Thymus (tissue), 14 donors: ENCODE measurements at places on chromosomes 12 and 14.
A peak's percentile ranks its signal among the peaks of the same experiment; 100 is the strongest.

DNA sequence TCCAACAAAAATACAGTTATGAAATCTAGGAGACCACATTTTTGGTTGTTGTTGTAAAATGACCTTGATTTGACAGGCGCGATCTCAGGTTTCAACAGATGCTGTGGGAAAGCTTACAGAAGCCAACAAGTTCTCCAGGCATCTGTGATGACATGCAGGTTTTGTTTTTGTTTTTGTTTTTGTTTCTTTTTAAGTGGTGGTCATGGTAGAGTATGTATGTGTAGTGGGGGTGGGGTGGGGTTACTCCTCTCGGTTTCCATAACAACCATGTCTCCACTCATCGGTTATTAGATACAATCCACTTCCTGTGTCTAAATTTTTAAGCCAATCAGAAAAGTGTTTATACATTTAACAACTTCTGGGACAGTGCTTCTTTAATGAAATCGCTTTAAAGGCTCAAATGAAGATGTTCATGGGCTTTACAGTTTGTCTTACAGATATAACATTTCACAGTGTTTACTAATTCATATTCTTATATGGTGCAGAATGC lies 199.9 kb upstream of the FOXN3 start:
- no peak for DNase-seq

DNA sequence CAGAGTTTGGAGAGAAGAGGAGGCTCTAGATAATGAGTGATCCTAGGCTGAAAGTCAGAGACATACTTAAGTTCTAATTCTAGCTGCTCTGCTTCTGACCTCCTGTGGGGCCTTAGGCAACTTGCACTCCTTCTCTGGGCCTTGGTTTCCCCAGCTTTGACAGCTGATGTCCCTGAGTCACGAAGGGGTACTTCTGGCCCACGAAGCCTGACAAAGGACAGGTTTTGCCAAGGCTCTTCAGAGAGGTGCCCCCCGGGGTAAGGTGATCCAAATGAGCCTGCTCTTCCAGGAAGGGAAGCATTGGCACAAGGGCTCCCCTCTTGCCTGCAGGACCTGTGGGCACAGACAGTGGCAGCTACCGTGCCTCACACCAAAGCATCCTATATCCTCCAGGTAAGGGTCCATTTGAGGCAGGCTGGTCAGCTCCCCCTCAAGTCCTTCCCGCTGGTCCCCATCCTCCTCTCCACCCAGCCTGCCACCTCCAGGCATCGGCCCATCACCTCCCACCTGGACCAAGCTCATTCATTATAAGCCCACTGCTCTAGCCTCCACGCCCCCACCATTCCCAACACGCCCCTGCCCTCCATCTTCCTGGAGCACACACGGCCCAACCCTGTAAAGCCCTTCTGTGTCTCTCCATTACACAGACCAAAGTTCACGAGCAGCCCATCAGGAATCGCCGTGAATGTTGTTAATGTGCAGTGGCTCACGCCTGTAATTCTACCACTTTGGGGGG lies 1.9 kb upstream of the PPP1R13B start:
- no peak for DNase-seq

DNA sequence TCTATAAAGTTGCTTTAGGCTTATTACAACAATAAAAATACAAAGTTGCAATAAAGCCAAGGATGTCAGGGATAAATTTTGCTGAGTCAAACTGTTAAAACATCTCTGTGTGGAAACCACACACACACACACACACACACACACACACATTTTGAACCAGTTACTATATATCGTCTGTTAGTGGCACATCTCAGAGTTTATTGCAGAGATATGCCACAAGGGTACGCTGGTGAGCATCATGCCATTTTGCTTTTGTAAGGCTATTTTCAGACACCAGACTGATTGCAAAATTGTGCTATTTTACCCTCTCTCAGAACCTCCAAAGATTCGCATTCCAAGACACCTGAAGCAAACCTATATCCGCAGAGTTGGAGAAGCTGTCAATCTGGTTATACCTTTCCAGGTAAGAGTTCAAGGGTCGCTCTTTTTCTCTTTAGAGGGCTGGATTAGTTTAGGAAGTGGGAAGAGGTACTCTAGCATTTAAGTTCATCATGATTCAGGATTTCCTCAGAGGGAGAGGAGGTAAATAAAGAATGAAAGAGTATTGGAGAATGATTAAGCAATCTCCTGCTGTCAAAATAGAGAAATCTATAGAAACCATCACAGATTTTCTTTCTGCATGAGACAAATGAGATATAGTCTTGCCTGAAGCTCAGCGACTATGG lies 27.3 kb upstream of the CHPT1 start:
- DNase-seq: peak; percentile 22

GRCh38 chr14:67572608-67573007 lies 27.5 kb downstream of the PIGH start:
- no peak for DNase-seq

GRCh38 chr12:84329938-84330337 lies 582.7 kb downstream of the SLC6A15 start:
- DNase-seq: no peak

GRCh38 chr14:105664691-105665090 lies 138.3 kb downstream of the TMEM121 start:
- DNase-seq: no peak

GRCh38 chr12:39426636-39427240 lies 16.2 kb downstream of the KIF21A start:
- no peak for DNase-seq

- no peak for DNase-seq
These were observed 2.0 kb downstream of the DTX1 start for GRCh38 chr12:113058553-113058952.

- no peak for DNase-seq
These were observed 7.7 kb downstream of the DCTN2 start for GRCh38 chr12:57539134-57539768.

GRCh38 chr12:49795654-49796105 lies 32.5 kb downstream of the NCKAP5L start:
- DNase-seq: no peak

- no peak for DNase-seq
These were observed 521.0 kb downstream of the FUT8 start for GRCh38 chr14:65933400-65934069.

DNA sequence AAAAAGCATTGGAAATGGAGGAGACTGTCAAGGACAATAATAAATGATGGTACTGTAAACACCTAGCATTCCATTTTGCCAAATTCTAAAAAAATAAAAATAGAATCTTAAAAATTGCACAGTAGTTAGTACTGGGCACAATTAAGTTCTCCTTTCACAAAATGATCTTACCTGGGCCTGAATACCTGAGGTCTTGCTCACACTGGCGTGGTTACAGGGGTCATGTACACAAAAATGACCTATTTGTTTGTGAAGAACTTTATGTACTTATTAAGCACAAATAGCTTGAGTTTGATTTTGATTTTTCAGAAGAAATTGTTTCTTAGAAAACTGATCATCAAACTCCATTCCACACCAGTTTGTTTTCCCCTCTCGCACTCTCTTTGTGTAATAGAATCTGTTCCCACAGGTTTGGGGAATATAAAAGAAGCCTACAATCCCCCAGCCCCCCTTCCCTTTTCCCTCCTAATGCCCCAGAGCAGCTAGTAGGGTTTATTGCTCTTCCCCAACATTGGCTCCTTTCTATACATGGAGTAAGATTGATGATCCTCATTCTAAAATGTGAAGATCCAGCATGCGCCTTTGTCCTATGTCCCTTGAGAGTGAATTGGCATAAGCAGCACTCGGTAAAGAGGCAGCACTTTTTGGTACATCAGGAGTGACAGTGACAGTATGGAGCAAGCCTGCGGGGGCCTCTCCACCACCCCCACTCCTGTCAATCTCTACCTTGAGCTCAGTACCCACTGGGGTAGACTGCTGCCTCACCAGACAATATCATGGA lies 204.3 kb downstream of the ASCL1 start:
- no peak for DNase-seq

DNA sequence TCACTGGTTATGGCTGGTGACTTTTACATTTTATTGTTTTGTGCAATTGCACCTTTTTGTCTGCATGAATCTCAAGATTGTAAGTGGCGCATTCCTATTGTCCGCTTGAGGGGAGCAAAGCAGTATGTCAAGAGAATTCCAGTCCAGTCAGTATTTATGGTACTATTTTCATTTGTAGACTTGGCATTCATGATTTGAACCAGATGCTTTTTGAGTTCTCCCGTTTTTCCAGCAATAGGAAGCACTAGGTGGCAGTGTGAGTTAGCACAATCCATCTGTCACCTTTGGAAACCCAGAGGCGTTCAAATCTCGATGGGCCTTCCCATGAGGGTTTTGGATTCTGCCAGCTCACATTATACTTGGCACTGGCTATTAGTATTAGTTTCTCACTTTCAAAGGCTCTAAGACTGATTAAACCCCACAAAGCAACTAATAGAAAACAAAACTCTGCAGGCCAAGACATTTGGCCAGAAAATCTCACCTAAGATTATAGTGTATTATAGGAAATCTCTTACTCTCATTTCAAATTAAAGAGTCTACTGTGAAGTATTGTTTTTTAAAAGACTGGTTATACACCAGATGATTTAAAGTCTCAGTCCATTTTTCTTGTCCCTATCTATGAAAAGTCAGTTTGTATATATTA lies 2.2 kb downstream of the DACT1 start:
- DNase-seq: no peak

DNA sequence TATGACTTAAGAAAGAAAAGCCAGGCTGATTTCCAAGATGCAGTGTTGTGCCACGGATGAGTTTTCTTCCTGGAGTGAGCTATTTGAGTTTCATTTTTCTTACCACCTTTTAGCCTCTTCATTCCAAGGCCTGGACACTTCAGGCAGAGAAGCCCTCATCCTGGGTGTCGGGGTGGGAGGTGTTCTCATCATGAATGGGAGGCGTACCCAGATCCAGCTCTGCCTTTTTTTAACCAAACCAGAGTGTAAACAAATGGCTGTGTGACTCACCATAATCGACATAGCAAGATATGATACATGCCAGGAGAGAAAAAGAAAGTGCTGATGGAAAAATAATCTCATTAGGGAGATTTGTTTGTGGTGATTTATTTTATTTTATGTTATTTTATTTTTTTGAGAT lies 79.9 kb downstream of the ARF6 start:
- DNase-seq: no peak

- DNase-seq: no peak
These were observed 987 bp downstream of the CCER1 start for GRCh38 chr12:90953956-90954421.

- DNase-seq: no peak
These were observed 111.0 kb downstream of the SCARB1 start for GRCh38 chr12:124752437-124753227.

GRCh38 chr14:65231286-65231980 lies 129.1 kb upstream of the MAX start:
- no peak for DNase-seq

DNA sequence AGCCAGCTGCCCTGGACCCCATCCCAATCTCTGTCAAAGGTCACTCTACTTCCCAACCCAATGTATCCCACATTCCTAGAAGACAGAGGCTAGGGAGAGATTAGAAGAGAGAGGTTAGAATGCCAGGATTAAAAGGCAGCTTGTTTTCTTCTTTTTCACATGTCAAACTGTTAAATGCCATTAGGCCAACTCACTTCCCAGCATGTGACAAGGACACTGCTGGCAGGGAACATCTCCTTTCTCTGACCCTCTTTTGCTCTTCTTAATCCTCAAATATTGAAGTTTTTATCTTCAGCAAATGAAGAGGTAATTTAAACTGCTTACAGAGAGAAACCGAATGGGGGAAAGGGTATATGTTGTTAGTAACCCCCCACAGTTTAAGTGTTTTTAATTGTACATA lies 89.1 kb downstream of the BBS10 start:
- DNase-seq: no peak

DNA sequence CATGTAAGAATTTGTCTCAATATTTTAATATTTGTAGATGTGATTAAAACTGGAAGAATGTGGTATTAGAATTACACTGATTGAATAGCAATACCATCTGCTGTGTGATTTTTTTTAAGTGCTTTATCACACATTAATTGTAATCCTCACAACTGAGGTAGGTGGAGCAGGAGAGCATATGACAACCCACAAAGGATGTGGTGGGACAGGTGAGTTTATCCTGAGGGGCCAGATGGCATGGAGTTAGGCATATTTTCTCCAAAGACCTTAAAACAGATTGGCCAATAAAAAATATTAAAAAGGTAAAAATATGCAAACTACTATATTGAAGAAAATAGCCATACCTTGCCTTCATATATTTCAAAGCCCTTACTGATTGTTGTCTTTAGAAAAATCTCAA lies 7.8 kb downstream of the LRRC10 start:
- DNase-seq: no peak

DNA sequence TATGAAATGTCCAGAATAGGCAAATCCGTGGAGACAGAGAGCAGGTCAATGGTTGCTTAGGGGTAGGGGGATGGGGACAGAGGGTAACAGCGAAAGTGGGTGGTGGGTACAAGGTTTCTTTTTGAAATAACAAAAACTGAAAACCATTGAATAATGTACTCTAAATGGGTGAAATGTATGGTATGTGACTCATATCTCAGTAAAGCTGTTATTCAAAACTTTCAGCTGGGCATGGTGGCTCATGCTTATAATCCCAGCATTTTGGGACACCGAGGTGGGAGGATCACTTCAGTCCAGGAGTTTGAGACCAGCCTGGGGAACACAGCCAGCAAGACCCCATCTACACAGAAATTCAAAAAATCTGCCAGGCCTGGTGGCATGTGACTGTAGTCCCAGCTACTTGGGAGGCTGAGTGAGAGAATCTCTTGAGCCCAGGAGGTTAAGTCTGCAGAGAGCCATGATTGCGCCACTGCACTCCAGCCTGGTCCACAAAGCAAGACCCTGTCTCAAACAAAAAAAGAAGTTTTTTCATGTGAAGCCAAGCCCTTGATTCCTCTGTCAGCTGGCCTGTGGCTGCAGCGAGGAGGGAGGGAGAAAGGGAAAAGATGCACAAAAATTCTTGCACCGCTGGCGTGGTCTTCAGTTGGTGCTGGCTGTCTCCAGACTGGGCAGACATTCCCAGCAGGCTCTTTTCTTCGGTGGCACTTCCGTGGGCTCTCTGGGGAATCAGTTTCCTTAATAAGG lies 248.2 kb downstream of the SLC41A2 start:
- DNase-seq: no peak

DNA sequence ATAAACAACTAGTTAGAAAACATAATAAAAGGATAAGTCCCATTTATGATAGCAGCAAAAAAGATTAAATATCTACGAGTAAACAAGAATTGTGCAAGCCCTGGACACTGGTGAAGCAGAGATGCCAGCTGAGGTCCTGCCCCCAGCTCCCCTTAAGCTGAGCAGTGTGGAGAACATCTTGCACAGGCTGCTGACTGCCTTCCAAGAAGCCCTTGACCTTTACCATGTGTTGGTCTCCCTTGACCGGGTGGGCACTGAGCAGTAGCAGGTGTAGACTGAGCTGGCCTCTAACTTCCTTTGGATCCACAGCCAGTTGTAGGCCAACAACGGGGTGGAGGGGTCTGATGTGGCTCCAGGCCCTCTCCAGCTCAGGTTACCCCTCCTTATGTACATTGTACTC lies 47.7 kb upstream of the PAPLN start:
- DNase-seq: no peak

GRCh38 chr12:89162589-89163261 lies 189.6 kb downstream of the DUSP6 start:
- DNase-seq: peak; percentile 17
